ENCODE measurements at places on chromosomes 6 and 20.

GRCh38 chr20:19991854-19992253 is 25.3 kb upstream of the NAA20 start:
- no peak for DNase-seq

- DNase-seq: no peak
These were observed 15.3 kb downstream of the POLR1C start for GRCh38 chr6:43532201-43532600.

DNA sequence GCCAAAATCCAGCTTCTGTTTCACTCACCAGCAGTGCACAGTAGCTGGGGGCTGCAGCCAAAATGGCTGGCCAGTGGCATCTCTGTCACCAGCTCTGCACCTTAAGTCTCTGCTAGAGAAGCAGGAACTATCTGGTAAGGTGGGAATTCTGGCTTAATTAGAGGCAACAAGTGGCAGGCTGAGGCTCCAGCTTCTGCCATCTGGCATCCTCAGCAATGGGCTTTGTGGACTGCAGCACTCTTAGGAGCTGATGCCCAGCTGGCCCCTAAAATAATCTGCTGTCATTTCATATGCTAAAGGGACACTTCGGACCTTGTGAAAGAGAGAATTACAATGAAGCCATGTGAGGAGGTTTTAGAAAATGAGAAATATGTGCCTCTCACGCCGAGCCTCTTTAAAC is 4.6 kb upstream of the CLDN20 start:
- no peak for DNase-seq

- DNase-seq: no peak
These were observed 126.6 kb downstream of the ZFP64 start for GRCh38 chr20:52064931-52065330.

DNA sequence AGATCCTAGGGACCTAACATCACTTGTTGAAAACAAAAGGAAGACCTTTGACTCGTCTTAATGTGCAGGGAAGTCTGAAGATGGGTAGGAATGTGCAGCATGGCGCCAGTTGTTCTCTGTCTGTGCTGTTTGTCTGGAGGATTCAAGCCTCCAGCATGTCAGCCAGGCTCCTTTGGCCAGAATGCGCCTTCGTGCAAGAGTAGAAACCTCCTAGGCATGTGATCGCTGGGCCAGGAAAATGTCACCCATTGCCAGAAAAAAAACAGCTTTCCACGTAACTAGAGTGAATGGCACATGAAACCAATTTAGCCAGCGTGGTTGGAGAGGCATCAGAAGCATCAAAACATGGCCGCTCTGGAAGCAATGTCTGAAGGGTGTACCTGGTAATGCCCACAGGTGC is 132.7 kb downstream of the EDN1 start:
- DNase-seq: no peak

DNA sequence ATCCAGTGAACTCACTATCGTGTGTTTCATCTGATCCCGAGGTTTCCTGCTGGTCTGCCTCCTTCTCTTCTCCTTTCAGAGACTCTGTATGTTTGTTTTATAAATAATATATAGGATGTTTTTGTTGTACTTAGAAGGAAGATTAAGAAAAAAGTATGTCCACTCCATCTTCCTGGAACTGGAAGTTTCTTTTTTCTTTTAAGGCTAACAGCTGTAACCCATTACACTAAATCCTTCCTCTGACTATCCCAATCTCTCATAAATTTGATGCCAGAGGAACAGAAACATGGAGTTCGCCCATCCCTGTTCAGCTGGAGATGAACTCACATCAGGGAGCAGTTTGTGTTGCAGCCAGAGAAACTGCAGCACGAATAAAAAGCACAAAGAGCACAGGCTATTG is 20.7 kb downstream of the RIPK1 start:
- no peak for DNase-seq

- DNase-seq: peak; percentile 55
These were observed 93.2 kb downstream of the MYO6 start for GRCh38 chr6:75842191-75842590.

- DNase-seq: no peak
These were observed 9.3 kb upstream of the RBM38 start for GRCh38 chr20:57381596-57382503.

All from AG04449 (cell line).